ENCODE measurements at places on chromosomes 6 and 20. TPM values are rescaled to one million over a fixed set of nuclear protein-coding genes. Genes with fewer than 3 reads are reported as not detected.

DNA sequence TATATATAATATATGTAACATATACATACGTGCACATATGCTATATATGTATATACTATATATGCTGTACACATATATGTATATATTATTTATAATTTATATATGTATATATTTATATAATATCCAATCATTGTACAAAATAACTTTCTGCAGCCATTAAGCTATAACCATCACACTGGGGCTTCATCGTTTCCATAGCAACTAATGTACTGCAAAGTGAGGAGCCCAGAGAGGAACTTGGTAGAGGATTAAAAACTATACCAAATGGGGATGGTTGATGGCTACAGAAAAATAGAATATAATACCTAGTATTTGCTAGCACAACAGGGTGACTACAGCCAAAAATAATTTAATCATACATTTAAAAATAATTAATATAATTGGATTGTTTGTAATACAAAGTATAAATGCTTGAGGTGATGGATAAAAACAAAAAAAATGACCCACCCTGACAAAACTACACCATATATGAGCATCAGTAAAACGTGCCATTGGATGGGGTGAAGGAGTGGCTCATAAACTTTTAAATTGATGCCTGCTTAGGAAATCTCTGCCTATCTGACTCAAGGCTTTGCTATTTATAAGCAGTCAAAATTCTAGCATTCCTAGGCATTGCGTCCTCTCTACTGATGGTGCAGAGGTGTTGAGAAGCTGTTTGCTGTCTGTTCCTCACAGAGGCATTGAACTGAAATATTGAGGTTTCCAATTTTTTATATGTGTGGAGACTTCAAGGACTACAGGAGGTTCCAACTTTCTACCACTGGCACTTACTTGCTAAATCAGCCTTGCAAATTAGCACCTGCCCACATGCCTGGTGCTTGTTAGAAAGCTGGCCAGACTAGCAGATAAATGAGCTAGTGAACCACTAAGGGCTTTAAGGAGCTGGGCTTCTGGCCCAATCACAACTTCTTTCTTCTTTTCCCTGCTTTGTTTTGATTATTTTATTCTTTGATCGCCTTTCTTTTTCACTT lies 190.1 kb downstream of the SCP2D1 start:
- no peak for DNase-seq

DNA sequence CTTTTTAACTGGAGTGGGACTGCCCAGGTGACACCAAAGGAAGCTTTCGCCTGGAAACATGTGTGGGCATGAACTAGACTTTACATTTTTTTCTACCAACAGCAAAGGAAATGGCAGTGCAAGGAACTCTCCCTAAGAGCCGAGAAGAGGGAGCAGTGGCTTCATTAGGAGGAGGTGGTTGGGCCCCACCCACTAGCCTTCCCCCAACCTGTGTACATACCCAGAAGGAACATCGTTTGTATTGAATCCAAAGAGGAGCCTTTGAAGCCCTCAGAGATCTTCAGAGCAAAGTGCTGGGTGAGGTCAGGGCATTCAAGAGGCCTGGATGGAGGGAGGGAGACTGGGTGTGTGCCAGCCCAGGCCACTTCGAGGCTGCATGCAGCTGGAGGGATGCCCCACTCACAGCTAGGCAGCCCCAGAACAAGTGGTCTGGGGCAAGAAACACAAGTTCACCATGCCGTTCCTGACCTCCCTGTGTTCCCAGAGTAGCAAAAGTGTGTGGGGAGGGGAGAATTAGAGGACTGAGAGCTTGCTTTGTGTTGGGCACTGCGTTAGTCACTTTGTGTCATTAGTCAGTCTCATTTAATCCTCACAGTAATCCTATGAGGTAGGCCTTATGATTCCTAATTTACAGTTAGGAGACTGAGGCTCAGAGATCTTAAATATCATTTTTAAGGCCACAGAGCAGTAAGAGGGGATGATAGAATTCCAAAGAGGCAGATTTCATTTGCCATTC lies 191.6 kb upstream of the SUPT3H start:
- DNase-seq = no peak

RFX6 gene
- not detected for total RNA-seq

- no peak for DNase-seq
These were observed 136.9 kb upstream of the SGK1 start for GRCh38 chr6:134454794-134455193.

GRCh38 chr6:45388328-45388727 lies 10.6 kb upstream of the SUPT3H start:
- DNase-seq = no peak

NNAT gene
- total RNA-seq = 0.13 TPM

DNA sequence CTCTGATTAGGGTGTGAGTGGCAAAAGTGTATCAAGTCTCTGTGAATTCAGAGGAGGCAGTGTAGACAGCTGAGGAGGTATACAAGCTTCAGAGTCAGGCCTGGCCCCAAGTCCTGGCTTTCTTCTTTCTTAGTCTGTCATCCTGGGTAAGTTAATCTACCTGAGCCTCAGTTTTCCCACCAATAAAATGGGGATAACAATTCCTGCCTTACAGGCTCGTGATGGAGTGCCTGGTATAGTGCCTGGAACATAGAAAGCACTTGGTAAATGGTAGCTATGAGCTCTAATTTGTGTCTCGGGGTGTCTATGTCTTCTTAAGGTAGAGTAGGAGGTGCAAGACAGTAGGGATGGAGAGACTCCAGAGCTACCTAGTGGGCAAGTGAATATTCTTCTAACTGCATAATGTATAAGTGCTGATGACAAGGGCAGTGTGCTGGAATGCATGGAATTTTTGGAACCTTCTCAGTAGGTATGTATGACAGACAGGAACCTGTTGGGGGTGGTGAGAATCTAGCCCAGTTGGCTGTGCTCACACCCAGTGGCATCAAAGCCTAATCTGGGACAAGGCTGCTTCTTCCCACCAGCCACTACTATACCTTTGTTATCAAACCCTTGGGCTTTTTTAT lies 4.0 kb upstream of the SCUBE3 start:
- DNase-seq = no peak
